Activated T-helper 2 cell treated with anti-CD3 and anti-CD28 coated beads, Interferon-gamma antibody, Interleukin-2, Interleukin-4, amounts not matched to agents 10 μg/mL and 5 μg/mL and 100 μg/mL, durations not matched to agents 14 hours and 24 hours and 36 hours (primary cell): ENCODE measurements at places on chromosomes 3 and 15.

DNA sequence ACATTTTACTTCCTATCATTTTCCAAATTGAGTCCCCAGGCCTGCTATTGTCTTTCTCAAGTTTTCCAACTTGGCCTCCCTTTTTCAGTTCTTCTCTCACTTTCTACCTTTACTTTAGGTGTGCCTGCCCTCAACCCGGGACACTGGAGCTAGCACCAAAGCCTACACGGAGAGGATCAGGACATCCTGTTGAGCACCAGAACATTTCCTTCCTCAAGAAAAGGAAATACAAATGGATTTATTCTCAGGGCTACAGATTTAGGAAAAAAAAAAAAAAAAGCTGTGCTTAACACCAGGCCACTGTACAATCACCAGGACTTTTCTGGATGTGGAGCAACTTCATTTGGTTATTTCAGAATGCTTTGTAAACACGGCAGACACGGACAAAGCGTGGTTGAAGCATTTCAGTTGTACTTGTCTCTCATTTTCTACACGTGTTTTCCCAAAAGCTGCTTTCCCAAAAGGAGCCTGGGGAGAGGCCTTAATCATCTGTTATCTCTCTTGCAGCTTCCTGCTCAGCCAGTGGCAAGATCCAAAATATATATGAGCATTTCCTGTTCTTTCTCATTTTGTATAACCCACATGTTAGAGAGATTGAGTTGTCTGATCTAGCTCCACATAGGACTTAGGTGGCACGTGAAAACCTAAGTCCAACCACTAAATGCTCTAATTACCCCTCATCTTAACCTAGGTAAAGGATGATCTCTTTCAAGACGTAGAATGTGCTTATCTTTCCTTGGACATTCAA lies 15.5 kb upstream of the ATP1B3 start:
- no peak for DNase-seq

- DNase-seq = no peak
These were observed 67.1 kb downstream of the EXOG start for GRCh38 chr3:38563070-38563885.

GRCh38 chr3:135023996-135024658 lies 229.1 kb downstream of the EPHB1 start:
- no peak for DNase-seq

DNA sequence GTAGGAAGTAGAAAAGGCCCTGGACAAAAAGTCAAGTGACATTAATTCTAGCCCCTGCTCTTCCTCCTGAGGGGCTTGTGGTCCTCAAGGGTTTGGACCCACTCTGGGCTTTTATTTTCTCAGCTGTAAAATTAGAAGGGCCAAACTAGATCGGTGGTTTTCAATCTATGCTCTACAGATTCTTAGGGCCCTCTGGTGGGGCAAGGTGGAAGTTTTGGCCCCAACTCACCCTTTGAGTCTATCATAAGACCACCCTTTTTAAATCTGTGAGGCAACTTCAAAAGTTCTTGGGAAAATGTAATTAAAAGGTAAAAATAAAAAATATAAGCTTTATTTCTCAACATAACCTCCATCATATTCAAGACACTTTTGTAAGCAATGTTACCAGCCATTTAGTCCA lies 25.6 kb upstream of the CFAP161 start:
- no peak for DNase-seq

- DNase-seq = no peak
These were observed 942.1 kb downstream of the AGBL1 start for GRCh38 chr15:87021751-87022150.

GRCh38 chr15:64979252-64979710 lies 10.4 kb downstream of the SPG21 start:
- DNase-seq = no peak

DNA sequence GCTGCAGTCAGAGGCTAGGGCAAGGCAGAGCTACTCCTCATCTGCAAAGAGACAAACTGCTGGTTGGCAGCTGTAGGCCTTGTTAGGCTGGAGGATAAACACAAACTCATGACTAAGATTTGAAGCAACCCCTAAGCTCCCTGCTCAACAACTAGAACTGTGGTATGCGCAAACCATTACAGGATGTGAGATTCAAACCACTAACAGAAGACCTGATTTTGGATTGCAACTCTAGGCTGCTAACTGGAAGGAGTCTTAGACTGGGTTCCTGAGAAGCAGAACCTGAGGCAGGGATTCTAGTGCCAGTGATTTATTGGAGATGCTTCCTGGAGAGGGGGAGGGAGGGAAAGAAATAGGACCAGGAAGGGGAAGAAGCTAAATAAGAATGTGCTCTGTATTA lies 22.5 kb downstream of the CCR4 start:
- peak; percentile 44 for DNase-seq

- no peak for DNase-seq
These were observed 225.1 kb downstream of the EPHB1 start for GRCh38 chr3:135020181-135020580.

DNA sequence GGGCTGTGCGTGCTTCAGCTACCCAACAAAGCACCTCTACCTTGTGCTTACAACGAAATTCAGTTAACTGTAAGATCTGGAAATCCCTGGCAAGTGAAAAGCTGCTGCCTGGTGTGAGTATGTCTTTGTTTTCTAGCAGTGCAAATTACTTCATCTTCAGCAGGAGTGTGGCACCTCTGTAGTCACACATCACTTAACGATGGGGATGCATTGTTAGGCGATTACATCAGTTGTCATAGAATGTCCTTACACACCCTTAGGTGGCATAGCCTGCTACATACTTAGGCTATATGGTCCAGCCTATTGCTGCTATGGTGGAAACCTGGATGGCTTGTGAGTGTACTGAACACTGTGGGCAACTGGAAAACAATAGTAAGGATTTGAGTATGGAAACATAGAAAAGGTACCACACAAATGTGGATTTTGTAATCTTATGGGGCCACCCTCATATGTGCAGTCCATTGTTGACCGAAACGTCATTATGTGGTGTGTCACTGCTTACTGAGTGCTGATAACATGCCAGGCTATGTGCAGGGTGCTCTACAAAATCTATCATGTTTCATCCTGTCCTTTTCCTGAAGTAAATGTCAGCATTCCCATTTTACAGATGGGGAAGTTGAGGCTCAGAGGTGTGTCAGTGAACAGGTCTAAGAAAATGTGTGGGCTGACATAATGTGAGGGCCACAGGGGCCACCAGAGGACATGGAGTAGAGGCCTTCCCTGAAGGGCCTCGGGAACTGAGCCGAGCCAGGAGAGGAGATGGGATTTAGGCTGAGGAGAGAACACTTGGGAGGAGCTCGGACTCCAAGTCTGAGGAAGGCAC lies 173.5 kb downstream of the VGLL4 start:
- DNase-seq = no peak

DNA sequence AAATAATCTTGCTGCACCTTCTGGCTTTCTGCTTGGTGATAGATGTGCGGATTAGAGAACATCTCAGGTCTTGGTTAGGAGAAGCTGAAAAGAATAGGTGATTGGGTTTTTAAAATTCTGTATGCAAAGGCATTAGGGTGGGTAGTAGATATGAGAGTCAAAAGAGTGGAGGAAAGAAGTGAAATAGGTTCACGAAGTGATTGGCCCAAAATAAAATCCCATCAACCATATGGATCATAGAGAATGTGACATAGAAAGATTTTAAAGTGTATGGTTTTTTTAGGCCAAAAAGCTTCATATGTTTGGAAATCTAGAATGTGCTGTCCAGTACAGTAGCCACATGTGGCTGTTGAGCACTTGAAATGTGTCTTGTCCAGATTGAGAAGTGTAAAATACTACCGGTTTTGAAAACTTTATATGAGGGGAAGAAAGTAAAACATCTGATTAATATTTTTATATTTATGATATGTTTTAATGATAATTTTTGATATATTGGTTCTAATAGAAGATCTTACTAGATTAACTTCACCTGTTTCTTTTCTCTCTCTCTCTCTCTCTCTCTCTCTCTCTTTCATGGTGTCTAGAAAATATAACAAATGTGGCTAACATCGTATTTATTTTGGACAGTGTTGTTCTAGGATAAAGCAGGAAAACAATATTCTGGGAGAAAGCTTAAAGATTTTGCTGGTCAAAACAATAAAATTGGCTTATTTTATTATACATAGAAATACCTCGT lies 2.9 kb downstream of the MBNL1 start:
- no peak for DNase-seq

- DNase-seq = no peak
These were observed 893.5 kb downstream of the TUSC7 start for GRCh38 chr3:117603097-117603496.

DNA sequence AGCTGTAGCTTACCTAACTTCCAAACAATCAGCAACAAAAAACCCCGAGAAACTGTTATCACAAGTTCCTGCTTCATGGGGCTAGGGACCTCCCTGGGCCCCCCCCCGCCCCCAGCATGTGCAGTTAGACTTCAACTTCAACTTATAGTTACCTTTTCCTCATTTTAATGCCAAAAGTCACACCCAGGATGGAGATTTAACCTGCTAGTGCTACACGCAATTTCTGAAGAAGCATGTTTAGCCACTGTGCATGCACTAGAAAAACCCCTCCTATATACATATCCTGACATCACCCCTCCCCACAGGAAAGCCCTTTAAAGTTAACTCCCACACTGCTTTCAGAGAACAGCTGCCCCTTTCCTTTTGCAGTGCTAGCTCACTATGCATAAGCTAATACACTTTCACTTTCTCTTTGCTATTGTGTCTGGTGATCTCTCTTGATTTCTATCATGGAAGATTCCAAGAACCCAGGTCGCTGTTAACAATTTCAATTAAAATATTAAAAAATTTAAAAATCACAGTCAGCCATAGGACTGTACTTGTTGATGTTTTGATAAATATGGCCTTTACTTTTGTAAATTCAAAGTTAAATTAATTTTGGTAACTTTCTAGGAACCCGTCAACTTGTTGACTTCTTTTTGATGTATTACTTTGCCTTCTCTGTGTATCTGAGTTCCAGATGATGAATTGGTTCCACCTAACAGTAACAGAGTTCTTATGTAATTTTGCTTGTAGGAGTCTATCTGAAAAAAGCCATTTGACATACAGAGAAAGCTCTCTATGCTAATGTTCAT lies 75.2 kb upstream of the ACAD9 start:
- DNase-seq = peak; percentile 69

- no peak for DNase-seq
These were observed 143.3 kb upstream of the DPH6 start for GRCh38 chr15:35689266-35689665.

GRCh38 chr3:102237181-102237580 lies 197.6 kb upstream of the ZPLD1 start:
- DNase-seq = no peak

- no peak for DNase-seq
These were observed 23.9 kb downstream of the ATP1B3 start for GRCh38 chr3:141900343-141900742.

DNA sequence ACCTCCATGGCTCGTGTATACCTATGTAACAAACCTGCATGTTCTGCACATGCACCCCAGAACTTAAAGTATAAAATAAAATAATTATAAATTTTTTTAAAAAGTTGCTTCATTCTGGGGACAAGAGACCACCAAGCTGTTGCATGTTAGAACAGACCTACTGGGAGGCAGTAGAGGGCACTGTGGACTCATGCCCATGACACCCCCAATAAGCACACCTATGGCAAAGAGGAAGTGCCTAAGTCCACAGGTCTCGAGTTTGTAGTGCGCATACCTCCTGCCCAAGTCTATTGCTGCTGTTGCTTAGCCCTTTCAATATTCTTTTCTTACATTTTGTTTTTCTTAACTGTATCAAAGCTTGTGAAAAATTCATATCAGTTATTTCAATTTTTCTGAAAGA lies 267.9 kb upstream of the THBS1 start:
- no peak for DNase-seq

DNA sequence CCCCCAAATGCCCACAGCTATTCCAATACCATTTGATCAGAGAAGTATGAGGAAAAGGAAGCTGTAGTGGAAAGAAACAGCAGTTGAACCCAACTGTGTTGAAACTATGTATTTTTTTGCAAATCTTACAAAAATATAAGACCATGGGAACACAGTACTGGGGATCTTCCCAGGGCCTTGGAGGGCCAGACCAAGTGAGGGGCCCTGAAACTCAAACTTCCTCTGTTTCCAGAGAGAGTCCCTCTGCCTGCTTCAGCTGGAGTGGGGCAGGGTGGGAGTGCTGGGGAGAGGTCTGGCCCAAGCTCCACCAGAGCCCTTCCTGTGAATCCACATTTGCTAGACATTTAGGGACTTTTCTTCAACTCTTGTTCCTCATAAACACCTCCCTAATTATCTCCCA lies 263.9 kb downstream of the CHST2 start:
- no peak for DNase-seq

GRCh38 chr3:147640781-147641180 lies 231.6 kb downstream of the ZIC1 start:
- no peak for DNase-seq

- DNase-seq = no peak
These were observed 4.6 kb upstream of the SKIL start for GRCh38 chr3:170352936-170353335.

DNA sequence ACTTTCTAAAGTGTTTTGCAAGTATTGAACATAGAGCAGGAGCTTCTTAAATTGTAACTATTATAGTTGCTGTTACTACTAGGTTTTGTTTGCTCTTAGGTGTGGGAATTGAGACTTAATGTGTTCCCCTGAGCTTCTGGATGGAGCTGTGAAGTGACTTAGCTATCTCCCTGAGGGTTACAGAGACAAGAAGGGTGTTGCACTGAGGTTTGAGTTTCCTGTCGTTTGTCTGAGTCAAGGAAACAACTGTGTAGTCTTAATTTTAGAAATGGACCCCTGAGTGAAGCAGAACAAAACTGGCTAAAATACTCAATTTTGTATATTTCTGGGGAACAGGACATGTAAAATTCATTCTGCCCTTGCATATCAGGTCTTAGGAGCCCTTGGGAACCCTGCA lies 20.4 kb downstream of the TTC21A start:
- no peak for DNase-seq

DNA sequence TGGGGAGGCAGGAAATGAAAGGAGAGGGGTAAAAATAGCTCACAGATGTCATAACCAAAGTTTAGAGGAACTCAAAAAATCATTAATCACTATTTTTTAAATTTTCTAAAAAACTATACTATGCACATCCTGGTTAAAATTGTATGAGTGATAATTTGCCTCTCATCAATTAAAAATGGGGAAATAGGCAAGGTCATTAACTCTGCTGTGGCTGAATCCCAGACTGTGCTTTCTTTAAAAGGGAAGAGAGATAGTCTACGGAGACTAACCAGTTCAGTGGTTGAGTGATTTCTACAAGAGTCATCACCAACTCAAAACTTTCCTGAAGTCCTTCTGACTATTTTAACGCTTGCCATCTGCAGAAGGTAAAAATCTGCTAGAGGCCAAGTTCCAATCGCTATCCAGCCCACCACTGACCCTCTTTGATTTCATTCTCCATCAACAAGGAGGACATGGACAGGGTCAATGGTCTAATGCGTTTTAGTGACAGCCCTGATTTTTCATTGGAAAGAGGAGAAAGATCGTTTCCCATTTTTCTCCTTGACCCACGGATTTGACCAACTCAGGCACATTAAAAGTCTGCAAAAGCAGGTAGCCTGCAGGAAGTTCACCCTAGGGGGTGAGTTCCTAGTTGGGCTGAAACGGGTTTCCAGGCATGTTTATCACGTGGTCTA lies 850 bp downstream of the SUCLG2 start:
- DNase-seq = no peak

GRCh38 chr3:148512648-148513047 lies 185.1 kb upstream of the AGTR1 start:
- DNase-seq = no peak
